ENCODE measurements at places on chromosomes 2 and 18. TPM values are rescaled to one million over a fixed set of nuclear protein-coding genes. Genes with fewer than 3 reads are reported as not detected.
A peak's percentile ranks its signal among the peaks of the same experiment; 100 is the strongest.

Gene UCN
- 0.59 TPM for total RNA-seq

Gene GAREM1
- total RNA-seq, result 5.6 TPM

Gene MAL
- total RNA-seq, result 2.6 TPM

DNA sequence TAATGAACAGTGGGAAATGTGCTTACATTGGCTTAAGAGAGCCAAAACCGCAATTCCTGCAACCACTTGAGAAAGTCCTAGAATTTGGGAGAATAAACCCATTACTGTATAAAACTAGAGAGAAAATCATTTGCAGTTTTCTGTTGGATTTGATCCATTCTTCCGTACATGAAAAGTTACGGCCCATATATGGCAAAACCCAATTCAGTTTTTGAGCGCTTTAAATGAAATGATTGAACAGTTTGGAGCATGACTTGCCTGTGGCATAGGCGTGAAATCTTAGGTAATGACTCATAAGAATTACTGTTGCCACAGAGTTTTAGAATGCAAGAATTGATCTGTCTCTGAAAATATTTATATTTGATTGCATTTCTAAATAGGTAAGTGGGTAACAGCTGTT is 52.0 kb downstream of the PHLPP1 start:
- no peaks in the 10 kb centered on the region for H3K27me3 ChIP-seq
- peaks cover 58% of the 10 kb centered on the region for H3K4me1 ChIP-seq
- H3K4me3 ChIP-seq, result no peak overlapping the region
- H3K27ac ChIP-seq, result peak overlapping the region; percentile 8
- no peaks in the 10 kb centered on the region for H3K36me3 ChIP-seq

- no peak overlapping the region for H3K27ac ChIP-seq
- no peak for DNase-seq
- H3K36me3 ChIP-seq, result peaks cover 30% of the 10 kb centered on the region
- H3K4me1 ChIP-seq, result no peaks in the 10 kb centered on the region
- H3K27me3 ChIP-seq, result no peaks in the 10 kb centered on the region
Observed at GRCh38 chr2:232854082-232854481, 16.0 kb upstream of the SNORC start.

GRCh38 chr2:63122921-63123320 is 72.3 kb downstream of the OTX1 start:
- H3K36me3 ChIP-seq, result no peaks in the 10 kb centered on the region
- no peaks in the 10 kb centered on the region for H3K27me3 ChIP-seq
- no peaks in the 10 kb centered on the region for H3K4me1 ChIP-seq

DNA sequence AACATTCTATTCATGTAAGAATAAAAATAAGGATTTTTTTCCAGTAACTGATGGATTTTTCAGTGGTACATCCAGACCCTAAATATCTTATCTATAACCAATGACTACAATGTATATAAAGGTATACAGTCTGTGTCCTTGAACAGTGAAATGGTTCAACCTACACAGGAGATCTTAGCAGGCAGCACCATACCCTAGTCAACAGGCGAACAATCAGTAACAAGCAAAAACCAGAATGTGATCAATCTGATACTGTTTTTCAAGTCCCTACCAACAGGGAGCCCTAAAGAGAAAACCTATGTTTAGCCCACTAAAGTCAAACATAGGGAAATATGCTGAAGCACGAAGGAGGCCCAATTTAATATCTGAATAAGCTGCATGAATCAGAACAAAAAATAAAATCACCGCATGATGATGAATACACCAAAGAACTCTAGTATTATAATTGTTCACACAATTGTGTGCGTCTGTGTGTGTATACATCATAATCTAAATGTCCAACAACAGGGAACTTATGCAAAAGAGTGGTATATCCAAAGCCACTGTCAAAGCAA is 26.0 kb downstream of the PTPN2 start:
- no peak overlapping the region for H3K27ac ChIP-seq
- H3K36me3 ChIP-seq, result no peaks in the 10 kb centered on the region
- no peaks in the 10 kb centered on the region for H3K27me3 ChIP-seq

DNA sequence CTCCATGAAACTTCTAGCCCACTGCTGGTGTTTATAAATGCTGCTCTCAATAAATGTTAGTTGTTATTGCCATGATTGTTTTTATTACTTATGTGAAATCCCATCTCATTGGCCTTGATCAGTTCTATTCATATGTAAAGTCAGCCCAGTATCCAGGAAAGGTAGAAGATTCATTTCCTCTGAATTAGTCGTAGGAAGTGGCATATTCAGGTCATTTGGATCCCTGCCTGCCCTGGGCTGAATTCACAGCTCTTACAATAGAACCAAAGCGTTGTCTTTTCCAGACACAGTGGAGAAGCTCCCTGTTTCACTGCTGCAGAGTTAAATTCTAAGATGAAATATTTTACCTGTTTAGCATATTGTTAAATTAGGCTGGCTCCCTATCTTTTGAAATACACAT is 70.3 kb downstream of the MAIP1 start:
- H3K4me3 ChIP-seq, result no peak overlapping the region
- DNase-seq, result no peak
- no peaks in the 10 kb centered on the region for H3K4me1 ChIP-seq
- H3K36me3 ChIP-seq, result 0 out of 2 replicates have a peak, but pooled peaks cover 3% of the 10 kb centered on the region

DNA sequence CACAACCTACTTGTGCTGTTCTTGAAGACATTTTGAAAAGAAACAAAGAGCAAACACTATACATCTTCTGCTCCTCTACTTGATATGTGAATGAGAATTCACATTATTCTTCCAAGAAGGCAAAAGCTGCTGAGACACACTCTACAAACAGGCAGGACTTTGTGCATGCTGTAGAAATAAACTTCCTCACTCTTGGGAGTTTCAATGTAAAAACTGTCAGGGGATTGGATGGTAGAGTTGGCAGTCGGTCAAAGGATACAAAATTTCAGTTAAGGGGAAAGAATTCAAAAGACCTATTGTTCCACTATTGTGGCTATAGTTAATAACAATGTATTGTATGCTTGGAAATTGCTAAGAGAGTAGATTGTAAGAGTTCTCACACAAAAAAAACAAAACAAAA is 196.3 kb downstream of the MC4R start:
- H3K4me3 ChIP-seq, result no peak overlapping the region
- H3K27me3 ChIP-seq, result no peaks in the 10 kb centered on the region
- H3K27ac ChIP-seq, result no peak overlapping the region
- DNase-seq, result no peak

Data from GM23338 (cell line).